ENCODE measurements at places on chromosomes 5 and 9. TPM values are rescaled to one million over a fixed set of nuclear protein-coding genes. Genes with fewer than 3 reads are reported as not detected.

The AQP3 gene
- 6.8 TPM for total RNA-seq

The TTLL11 gene
- total RNA-seq = 5.5 TPM

GRCh38 chr5:125381290-125381689 is 634.9 kb upstream of the ZNF608 start:
- DNase-seq = no peak

- DNase-seq = no peak
These were observed 172.0 kb upstream of the SEMA6A start for GRCh38 chr5:116746668-116747067.

DNA sequence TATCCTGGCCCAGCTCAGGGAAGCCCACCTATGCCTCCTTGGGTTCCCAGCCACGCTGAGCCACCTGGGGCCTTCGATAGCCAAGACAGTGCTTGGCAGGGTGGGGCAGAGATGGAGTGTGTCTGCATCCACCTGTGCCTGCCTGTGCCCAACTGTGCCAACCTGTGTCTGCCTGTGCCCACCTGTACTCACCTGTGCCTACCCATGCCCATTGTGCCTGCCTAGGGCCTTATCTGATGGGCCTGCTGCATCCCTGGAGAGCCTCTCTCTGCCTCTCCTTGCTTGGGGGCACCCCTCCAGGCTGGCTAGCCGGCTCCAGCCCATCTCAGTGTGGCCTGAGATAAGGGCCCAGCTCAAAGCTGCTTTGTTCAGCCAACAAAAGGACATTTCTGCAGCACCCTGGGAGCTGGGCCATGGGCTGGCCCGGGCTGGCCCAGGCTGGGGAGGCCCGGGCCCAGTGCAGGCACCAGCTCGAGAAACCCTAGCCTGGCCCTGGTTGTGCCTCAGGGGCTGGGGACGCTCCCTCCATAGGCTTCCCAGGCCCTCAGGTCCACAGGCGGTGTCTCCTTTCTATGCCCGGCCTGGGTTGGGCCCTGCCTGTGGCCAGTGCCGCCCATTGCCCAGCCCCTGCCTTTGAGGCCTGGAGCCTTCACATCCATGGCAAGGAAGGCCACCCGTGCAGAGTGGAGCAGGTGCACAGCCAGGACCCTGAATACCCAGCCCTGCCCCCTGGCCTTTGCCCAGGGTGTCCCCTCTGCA is 37.3 kb upstream of the NOTCH1 start:
- DNase-seq = peak; percentile 25

- DNase-seq = no peak
These were observed 45.3 kb downstream of the CERT1 start for GRCh38 chr5:75466006-75466716.

- no peak for DNase-seq
These were observed 3.0 kb downstream of the ARSI start for GRCh38 chr5:150299571-150300327.

The NEUROG1 gene
- not detected for total RNA-seq

DNA sequence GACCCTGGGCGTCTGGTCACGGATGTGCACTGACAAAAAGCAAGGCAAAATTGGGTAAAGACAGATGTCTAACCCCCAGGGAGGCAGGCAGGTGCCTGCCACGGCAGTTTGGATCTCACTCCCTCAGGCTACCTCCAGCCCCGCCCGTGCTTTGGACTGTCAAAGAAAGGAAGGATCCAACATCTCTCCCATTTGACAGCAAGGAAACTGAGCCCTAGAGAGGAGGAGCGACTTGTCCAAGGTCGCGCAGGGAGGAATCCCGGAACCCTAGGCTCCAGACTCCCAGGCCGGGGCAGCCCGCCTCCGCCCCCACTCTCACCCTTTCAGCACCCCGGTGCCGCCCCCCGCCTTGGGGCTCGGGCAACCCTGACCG is 376 bp downstream of the GOLGA1 start:
- no peak for DNase-seq

- peak; percentile 40 for DNase-seq
These were observed 539.5 kb downstream of the EBF1 start for GRCh38 chr5:158560170-158560569.

DNA sequence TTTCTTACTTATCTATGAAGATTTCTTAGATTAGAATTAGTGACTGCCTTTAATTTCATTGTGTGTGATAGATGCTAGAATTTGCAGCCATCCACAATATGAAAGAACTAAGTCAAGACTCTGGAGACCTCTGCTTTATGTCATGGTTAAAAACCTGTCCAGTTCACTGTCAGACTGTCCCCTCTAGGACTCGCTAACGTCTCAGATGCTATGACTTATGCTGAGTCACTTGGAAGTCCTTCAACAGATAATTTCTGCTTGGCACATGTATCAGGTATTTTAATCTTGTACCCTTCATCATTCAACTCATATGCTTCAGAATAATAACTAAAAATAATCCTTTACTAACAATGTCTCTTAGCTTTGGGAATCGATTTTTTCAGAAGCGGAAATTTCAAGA is 230.5 kb upstream of the DMAC1 start:
- no peak for DNase-seq

DNA sequence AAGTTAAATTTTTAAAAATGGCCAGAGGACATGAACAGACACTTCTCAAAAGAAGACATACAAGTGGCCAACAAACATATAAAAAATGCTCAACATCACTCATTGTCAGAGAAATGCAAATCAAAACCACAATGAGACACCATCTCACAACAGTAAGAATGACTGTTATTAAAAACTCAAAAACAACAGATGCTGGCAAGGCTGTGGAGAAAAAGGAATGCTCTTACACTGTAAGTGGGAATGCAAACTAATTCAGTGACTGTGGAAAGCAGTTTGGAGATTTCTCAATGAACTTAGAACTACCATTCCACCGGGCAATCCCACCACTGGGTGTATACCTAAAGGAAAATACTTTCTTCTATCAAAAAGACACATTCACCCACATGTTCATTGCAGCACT is 168.5 kb upstream of the PIK3R1 start:
- no peak for DNase-seq

GRCh38 chr5:91221917-91222316 is 161.2 kb downstream of the ARRDC3 start:
- DNase-seq = no peak

DNA sequence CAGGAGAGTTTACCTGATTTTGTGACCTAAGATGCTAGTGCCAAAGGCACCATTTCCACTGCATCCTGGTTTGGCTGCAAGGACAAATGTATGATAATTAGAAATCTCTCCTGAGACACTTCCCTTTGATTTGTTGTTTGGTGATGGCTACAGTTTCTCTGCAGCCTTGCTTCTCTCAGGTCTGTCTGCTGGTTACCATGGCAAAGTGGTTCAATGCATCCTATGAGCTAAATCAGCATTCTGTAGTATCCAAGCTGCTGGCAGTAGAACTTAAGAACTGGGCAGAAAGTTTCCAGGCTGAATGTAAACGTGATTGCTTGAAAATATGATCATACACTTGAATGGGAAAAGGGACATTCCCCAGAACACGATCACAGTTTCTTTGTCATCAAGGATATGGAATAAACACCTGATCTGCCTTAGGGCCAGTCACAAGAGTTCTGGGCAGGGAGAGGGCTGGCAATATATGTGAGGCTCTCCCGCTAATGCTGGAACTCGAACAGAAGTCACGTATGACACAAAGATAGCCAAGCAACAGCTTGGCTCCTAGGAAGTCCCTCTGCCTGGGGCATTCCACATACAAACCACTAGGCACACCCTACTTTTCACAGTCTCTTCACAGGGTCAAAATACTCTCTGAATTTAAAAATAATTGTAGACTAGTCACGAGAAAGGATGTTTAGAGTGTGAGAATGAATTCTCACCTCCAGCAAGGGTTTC is 138.1 kb upstream of the GRAMD2B start:
- DNase-seq = no peak

DNA sequence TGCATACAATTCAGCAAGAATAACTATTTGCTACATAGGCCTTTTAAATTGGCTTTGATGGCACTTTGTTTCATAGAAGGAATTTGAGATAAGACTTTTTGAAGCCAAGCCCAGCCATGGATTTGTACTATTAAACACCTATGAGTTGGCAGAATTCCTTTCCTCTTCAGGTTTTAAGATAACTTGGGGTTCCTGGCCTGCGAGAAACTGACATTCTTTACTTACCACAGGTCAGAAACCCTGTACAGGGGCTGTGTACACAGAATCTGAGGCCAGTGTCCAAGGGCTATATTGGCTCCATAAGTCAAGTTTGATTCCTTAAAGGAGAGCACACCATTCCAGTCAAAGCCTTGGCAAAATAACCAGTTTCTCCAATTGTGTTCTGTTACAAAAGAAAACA is 10.8 kb upstream of the BTNL3 start:
- DNase-seq = no peak

The TMEM252 gene
- total RNA-seq = not detected

The TAF1L gene
- total RNA-seq = 0.07 TPM

The F2RL1 gene
- total RNA-seq = 0.91 TPM

GRCh38 chr5:149345892-149346222 is 558 bp downstream of the GRPEL2 start:
- no peak for DNase-seq

- DNase-seq = no peak
These were observed 33.4 kb upstream of the TNFAIP8 start for GRCh38 chr5:119322312-119322947.

DNA sequence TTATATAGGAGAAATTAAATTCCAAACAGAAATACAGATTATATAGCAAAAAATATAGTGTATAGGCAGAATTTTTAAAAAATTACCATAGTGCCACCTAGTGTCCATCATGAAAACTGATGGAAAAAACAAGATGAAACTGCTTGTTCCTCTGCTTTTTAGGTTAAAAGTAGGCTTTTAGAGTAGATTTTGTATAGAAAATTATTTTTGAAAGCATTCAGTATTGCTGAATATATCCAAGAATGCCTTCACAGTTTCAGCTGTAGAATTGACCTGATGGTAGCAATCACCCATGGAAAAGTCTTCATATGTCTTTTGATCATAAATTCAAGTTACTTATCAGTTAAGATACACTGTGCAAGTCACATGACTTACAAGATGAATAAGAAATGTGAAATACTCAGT is 19.7 kb downstream of the RIOK2 start:
- no peak for DNase-seq

DNA sequence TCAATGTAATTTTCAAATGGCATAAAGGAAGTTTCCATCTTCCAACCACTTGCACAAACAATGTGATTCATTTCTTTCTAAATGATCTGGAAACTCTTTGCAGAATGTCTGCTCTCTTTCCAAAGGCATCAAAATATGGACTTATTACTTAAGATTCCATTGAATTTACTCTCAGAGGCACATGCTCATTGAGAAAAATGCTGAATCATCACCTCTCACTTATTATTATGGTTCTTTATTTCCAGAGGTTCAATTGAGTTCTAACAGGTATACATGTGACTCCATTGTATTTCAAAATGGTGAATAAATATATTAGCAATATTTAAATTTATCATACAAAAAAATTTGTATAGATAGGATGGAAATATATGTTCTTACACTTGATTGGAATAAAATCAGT is 1140.6 kb downstream of the EFNA5 start:
- no peak for DNase-seq

The CDX1 gene
- total RNA-seq = not detected

The ZNF367 gene
- total RNA-seq = 5.9 TPM

Data from heart left ventricle (tissue), 16 donors.